Activated naive CD8-positive, alpha-beta T cell treated with anti-CD3 and anti-CD28 coated beads, Interleukin-2, amount 10 ng/mL, durations not matched to agents 7 days and 5 days (primary cell): ENCODE measurements at places on chromosomes 13 and 19. TPM values are rescaled to one million over a fixed set of nuclear protein-coding genes. Genes with fewer than 3 reads are reported as not detected.

GRK1 gene
- not detected for total RNA-seq

ADGRE3 gene
- total RNA-seq = not detected

- no peaks in the 10 kb centered on the region for H3K36me3 ChIP-seq
- H3K27me3 ChIP-seq = no peaks in the 10 kb centered on the region
- no peak for DNase-seq
- H3K27ac ChIP-seq = no peak overlapping the region
- H3K4me3 ChIP-seq = no peak overlapping the region
These were observed 15.4 kb upstream of the CPAMD8 start for GRCh38 chr19:17041976-17042375.

- H3K27me3 ChIP-seq = no peaks in the 10 kb centered on the region
- H3K4me1 ChIP-seq = no peaks in the 10 kb centered on the region
- no peak overlapping the region for H3K4me3 ChIP-seq
- H3K27ac ChIP-seq = no peak overlapping the region
- H3K36me3 ChIP-seq = peaks cover 2% of the 10 kb centered on the region
These were observed 504.4 kb downstream of the FGF9 start for GRCh38 chr13:22175241-22175640.

GRCh38 chr13:20073775-20074174 is 87.1 kb downstream of the GJA3 start:
- no peak overlapping the region for H3K27ac ChIP-seq
- H3K4me3 ChIP-seq = no peak overlapping the region
- no peak for DNase-seq
- peaks cover 5% of the 10 kb centered on the region for H3K4me1 ChIP-seq
- H3K36me3 ChIP-seq = peaks cover 19% of the 10 kb centered on the region
- H3K27me3 ChIP-seq = no peaks in the 10 kb centered on the region
